ENCODE measurements at places on chromosomes 6 and 20.

- DNase-seq: peak; percentile 21
Measured at GRCh38 chr20:59016795-59017492, 2.3 kb upstream of the TUBB1 start.

- DNase-seq: no peak
Measured at GRCh38 chr6:31094389-31094881, 17.9 kb downstream of the C6orf15 start.

DNA sequence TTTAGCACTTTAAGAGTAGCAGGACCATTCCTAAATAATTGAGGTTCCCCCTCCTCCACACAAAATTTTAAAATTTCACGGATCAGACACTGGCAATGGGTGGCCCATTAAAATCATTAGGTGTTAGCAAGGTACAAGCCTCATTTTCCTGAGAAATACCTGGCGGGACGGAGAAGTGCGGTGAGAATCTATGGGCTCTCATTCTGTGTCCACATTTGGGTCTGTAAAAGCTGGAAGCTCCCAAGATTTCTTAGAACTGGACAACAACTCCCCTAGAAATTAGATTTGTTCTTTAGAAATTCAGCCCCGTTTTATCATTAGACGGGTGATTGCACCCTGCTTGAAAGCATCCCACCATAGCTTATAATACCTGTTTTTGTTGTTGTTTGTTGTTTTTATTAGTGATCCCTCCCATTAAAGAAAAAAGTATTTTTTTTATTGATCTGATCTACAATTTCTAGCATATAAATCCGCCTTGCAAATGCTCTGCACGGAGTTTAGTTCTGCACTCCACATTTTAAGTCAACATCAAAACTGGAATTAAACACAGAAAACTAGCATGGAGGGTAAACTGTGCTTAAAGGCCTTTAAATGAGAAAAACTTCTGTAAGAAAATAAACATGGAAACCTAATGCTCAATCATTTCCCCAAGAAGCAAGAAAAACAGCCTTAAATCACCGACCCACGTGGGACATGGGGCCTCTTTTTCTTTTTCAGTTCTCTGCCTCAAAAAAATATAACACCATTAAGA, 5.7 kb downstream of the SIM1 start:
- DNase-seq: no peak

GRCh38 chr20:33411242-33411641, 9.9 kb upstream of the CDK5RAP1 start:
- DNase-seq: no peak

GRCh38 chr6:166563805-166564204, 22.7 kb downstream of the RAMACL start:
- no peak for DNase-seq

DNA sequence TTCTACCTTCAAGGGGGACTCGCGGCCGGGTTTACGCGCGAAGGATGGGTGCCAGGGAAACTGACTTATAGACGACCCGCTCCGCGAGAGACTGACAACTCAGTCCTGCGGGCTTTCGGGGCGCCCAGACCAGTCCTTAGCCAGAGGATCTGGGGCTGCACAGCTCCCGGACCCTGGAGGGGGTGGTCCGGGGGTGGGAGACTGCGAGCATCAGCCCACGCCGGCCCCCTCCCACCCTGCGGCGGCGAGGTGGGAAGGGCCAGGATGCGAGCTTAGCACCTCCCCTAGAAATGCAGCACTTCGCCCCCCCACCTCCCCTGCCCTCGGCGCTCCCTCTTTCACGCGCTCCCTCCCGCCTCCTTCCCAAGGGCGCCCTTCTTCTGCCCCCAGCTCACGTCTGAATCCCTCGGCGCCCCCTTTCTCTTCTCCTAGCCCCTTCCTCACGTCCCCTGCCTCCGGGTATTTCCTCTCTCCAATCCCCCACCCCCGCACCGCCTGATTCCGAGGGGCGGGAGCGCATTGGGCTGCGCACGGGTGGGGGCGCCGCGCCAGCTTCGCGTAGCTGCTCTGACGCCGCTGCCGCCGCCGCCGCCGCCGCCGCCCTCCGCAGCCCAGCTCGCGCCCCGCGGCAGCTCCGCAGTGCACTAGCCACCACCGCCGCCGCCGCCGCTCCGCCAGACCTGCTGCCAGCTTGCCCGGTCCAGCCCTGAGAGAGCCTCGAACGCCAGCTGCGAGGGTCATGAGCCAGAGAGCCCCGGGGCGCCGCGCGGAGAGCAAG, at the start of gene SLC32A1:
Gene SLC32A1 (plus strand): TSS at position 639 of the 778 bp plus-strand sequence. CDS start 239 bp downstream, outside the sequence.
- no peak for DNase-seq
